Prostate gland (tissue), 2 donors: ENCODE measurements at places on chromosomes 4 and X. TPM values are rescaled to one million over a fixed set of nuclear protein-coding genes. Genes with fewer than 3 reads are reported as not detected.
A peak's percentile ranks its signal among the peaks of the same experiment; 100 is the strongest.

DNA sequence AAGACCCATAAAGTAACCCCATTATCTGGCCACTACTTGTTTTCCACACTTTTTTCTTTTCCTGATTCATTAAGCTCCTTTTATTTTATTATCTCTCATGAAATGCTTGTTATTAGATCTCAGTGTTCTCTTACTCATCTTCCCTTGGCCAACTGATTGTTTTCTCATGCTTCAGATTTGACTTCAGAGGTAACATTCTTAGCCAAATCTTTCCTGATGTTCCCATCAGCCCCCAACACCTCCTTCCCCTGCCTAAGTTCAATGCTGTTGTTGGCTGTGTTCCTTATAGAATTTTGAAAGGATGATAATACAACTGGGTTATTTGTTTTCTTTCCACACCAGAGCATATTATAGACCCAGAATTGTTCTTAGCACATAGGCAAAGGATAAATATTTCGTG, 75.6 kb downstream of the BMPR1B start:
- H3K36me3 ChIP-seq, result no peaks in the 10 kb centered on the region
- H3K27ac ChIP-seq, result peak overlapping the region; percentile 36
- DNase-seq, result no peak
- H3K4me3 ChIP-seq, result no peak overlapping the region

- H3K27ac ChIP-seq, result no peak overlapping the region
- no peak overlapping the region for H3K4me3 ChIP-seq
- no peaks in the 10 kb centered on the region for H3K27me3 ChIP-seq
- no peaks in the 10 kb centered on the region for H3K4me1 ChIP-seq
- DNase-seq, result no peak
Observed at GRCh38 chrX:32137525-32137924, 1065.7 kb upstream of the FTHL17 start.

Gene ANK2
- 26.0 TPM for total RNA-seq

Gene RAB40A
- total RNA-seq, result 24.7 TPM

GRCh38 chr4:169955521-169955920, 70.7 kb downstream of the MFAP3L start:
- no peaks in the 10 kb centered on the region for H3K4me1 ChIP-seq
- DNase-seq, result no peak
- H3K27me3 ChIP-seq, result no peaks in the 10 kb centered on the region
- no peak overlapping the region for H3K27ac ChIP-seq
- H3K4me3 ChIP-seq, result no peak overlapping the region

Gene PLS3
- total RNA-seq, result 69.3 TPM

Gene L1CAM
- 0.73 TPM for total RNA-seq

DNA sequence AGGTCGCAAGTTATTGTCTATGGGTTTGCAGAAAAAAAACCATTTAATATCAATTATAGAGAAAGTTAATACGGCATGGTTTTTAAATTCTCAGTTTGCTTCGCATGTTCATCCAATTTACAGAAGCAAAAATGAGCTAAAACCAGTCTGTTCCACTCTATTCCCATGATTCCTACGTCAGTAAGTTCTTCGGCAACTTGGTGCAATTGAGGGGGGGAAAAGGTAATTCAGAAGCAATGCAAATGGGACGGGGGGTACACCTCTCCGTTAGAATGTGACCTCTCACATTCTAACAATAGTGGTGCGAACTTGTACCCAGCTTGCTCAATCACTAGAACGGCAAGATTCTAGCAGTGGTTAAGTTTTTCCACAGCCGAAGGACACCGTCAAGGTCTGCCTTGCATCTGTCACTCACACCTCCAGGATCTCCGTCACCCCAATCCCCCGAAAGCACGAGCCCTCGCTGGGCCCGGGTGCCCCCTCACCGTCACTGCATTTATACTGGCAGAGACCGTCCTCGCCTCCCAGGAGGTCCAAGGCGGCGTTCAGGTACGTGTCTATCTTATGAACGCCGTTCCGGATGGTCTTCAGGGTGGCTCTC, 653 bp downstream of the PLA2G12A start:
- peaks cover 6% of the 10 kb centered on the region for H3K4me1 ChIP-seq
- peak overlapping the region; percentile 87 for H3K27ac ChIP-seq
- H3K27me3 ChIP-seq, result no peaks in the 10 kb centered on the region
- H3K36me3 ChIP-seq, result no peaks in the 10 kb centered on the region

GRCh38 chr4:23134331-23134730, 441.6 kb downstream of the GBA3 start:
- H3K27ac ChIP-seq, result no peak overlapping the region
- H3K4me1 ChIP-seq, result no peaks in the 10 kb centered on the region
- no peak for DNase-seq
- H3K36me3 ChIP-seq, result no peaks in the 10 kb centered on the region

DNA sequence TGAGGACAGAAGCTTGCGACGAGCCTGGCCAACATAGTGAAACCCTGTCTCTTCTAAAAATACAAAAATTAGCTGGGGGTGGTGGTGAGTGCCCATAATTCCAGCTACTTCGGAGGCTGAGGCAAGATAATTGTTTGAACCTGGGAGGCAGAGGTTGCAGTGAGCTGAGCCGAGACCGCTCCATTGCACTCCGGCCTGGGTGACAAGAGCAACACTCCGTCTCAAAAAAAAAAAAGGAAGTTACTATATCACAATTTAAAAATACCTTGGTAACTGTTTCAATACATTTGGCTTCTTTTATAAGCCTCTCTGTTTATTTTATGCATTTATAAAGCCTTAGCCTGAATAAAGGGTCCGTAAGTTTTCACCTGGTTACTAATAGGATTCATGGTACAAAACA, 46.6 kb upstream of the CHRNA9 start:
- H3K4me3 ChIP-seq, result no peak overlapping the region
- DNase-seq, result no peak
- no peak overlapping the region for H3K27ac ChIP-seq
- H3K27me3 ChIP-seq, result no peaks in the 10 kb centered on the region
- no peaks in the 10 kb centered on the region for H3K4me1 ChIP-seq
- H3K36me3 ChIP-seq, result no peaks in the 10 kb centered on the region

- no peaks in the 10 kb centered on the region for H3K4me1 ChIP-seq
- H3K36me3 ChIP-seq, result no peaks in the 10 kb centered on the region
- H3K27me3 ChIP-seq, result no peaks in the 10 kb centered on the region
Observed at GRCh38 chr4:123034023-123034422, 111.6 kb upstream of the NUDT6 start.

DNA sequence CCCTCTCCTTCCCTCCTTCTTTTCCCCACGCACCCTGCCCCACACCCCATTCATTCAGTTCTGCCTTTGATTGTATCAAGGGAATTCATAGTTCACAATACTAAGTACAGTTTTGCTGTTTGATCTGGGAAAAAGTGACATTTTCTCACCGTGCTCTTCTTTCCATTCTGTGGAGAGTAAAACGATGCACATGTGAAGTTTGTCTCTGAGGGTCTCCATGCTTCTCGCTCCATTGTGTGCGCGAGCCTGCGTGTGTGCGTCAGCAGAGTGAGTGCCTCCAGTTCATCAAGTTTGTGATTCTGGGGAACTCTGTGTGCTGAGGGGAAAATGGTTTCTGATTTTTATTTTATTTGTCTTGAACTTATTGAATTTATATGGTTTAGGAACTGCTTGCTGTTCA, 1.9 kb downstream of the STK26 start:
- no peak overlapping the region for H3K4me3 ChIP-seq
- DNase-seq, result no peak
- no peak overlapping the region for H3K27ac ChIP-seq
- no peaks in the 10 kb centered on the region for H3K4me1 ChIP-seq
- no peaks in the 10 kb centered on the region for H3K27me3 ChIP-seq

DNA sequence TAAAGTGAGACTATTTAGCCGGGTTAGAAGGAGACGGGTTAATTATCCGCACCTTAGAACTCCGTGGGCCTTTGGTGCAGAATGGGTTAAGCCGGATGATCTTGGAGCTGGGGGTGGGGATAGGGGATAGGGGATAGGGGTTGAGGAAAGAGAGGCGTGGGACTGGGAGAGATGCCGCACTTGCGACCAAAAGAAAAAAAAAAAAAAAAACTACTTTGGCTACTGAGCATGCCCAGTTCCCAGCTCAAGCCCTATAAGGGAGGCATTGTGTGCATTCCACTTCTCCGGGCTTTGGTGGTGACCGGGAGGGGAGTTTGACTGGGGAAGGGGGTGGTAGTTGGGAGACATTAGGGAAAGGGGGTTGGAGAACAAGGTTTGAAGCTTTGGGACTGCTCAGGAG, at the start of gene SLITRK4:
TSS of gene SLITRK4 (minus strand) at position 187 of the 400 bp plus-strand sequence. CDS start 4,993 bp downstream, outside the sequence.
- H3K27me3 ChIP-seq, result no peaks in the 10 kb centered on the region
- H3K27ac ChIP-seq, result no peak within 1 kb of the TSS
- peak within 1 kb of the TSS; percentile 25 for H3K4me3 ChIP-seq

GRCh38 chr4:42133006-42133405, 19.4 kb downstream of the BEND4 start:
- DNase-seq, result peak; percentile 51
- H3K36me3 ChIP-seq, result no peaks in the 10 kb centered on the region
- H3K27me3 ChIP-seq, result no peaks in the 10 kb centered on the region
- no peaks in the 10 kb centered on the region for H3K4me1 ChIP-seq
- H3K4me3 ChIP-seq, result no peak overlapping the region
- no peak overlapping the region for H3K27ac ChIP-seq

- H3K27me3 ChIP-seq, result no peaks in the 10 kb centered on the region
- H3K36me3 ChIP-seq, result no peaks in the 10 kb centered on the region
- no peak for DNase-seq
- H3K4me3 ChIP-seq, result no peak overlapping the region
- no peak overlapping the region for H3K27ac ChIP-seq
Observed at GRCh38 chr4:101142259-101142658, 205.1 kb downstream of the PPP3CA start.

- H3K4me3 ChIP-seq, result no peak overlapping the region
- H3K27ac ChIP-seq, result no peak overlapping the region
- H3K4me1 ChIP-seq, result no peaks in the 10 kb centered on the region
- DNase-seq, result no peak
Observed at GRCh38 chr4:140163029-140163810, 9.2 kb upstream of the MAML3 start.

DNA sequence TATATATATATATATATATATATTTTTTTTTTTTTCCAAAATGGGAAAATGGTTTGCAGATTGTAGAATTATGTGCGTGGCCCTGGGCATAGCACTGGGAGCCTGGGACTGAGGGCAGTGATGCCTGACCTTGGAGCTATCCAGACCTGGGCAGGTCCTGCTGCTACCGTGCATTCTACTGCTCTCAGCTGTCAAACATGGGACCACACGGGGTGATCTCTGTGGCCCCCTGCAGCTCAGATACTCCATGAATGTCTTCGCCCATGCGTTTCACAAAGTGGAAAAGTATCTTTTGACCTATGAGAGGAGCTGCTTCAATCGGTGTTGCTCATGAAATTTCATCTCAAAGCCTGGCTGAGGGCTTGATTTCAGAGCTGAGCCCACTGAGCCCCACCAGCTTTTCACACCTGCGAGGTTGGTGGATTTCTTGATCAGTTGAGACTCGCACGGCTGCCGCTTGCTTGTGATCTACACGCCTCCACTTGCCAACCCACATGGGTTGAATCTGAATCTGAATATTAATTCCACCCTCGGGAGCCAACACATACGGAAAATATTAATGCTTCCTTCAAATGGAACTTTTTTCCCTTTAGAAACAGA, 35.7 kb downstream of the ING2 start:
- H3K36me3 ChIP-seq, result no peaks in the 10 kb centered on the region
- no peak for DNase-seq
- H3K4me3 ChIP-seq, result no peak overlapping the region
- H3K27me3 ChIP-seq, result no peaks in the 10 kb centered on the region
- no peaks in the 10 kb centered on the region for H3K4me1 ChIP-seq

GRCh38 chrX:53997724-53998123, 46.5 kb downstream of the PHF8 start:
- no peak for DNase-seq
- no peak overlapping the region for H3K4me3 ChIP-seq
- H3K27ac ChIP-seq, result no peak overlapping the region
- H3K27me3 ChIP-seq, result no peaks in the 10 kb centered on the region

GRCh38 chr4:142141224-142141623, 504.8 kb downstream of the IL15 start:
- DNase-seq, result no peak
- H3K4me1 ChIP-seq, result no peaks in the 10 kb centered on the region
- no peak overlapping the region for H3K27ac ChIP-seq
- no peaks in the 10 kb centered on the region for H3K36me3 ChIP-seq
- no peaks in the 10 kb centered on the region for H3K27me3 ChIP-seq

- H3K27ac ChIP-seq, result no peak overlapping the region
- H3K4me3 ChIP-seq, result no peak overlapping the region
- no peaks in the 10 kb centered on the region for H3K27me3 ChIP-seq
Observed at GRCh38 chr4:153733751-153734448, 25.9 kb downstream of the RNF175 start.

DNA sequence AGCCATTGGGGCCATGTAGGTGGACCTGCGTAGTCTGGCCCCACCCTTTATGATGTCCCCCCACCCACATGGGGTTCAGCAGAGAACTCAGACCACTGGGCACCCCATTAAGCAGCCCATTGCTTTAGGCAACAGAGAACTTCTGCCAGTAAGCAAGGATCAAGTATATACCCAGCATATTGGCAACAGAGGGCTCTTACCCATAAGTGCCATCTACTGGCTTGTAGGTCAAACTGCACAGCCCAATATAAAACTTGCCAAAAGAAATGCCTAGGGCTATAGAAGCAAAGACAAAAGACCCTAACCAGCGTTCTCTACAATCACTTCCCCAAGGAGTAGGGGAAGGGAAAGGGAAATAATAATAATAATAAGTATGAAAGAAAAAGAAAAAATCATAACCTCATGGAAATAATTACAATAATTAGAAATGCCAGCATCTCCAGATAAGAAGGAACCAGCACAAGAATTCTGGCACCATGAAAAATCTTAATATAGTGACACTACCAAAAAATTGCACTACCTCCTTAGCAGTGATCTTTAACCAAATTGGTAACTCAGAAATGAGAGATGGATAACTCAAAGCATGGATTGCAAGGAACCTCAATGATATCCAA, 1090.7 kb downstream of the FAT4 start:
- no peak overlapping the region for H3K4me3 ChIP-seq
- H3K4me1 ChIP-seq, result no peaks in the 10 kb centered on the region
- no peak overlapping the region for H3K27ac ChIP-seq
- no peak for DNase-seq
- H3K27me3 ChIP-seq, result no peaks in the 10 kb centered on the region
- no peaks in the 10 kb centered on the region for H3K36me3 ChIP-seq

- H3K4me3 ChIP-seq, result no peak overlapping the region
- no peaks in the 10 kb centered on the region for H3K27me3 ChIP-seq
- no peaks in the 10 kb centered on the region for H3K4me1 ChIP-seq
- no peak for DNase-seq
Observed at GRCh38 chr4:152197211-152197610, 338.7 kb downstream of the FBXW7 start.

DNA sequence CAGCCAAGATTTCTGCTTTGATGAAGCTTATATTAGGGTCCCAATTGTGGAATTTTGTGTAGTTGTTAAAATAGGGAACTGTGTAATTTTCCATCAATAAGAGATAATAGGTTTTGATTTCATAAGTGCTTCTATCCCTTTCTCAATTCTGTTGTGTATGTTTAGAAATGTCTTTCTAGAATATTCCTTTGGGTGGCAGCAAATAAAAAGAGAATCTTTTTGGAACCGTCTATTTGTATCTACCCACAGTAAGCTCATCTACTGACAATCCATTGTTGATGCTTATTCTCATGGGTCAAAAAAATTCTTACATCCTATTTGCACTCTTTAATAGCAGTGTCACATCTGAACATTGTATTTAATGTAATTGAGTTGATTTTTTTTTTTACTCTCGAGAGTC, 61.7 kb downstream of the TMA16 start:
- H3K36me3 ChIP-seq, result no peaks in the 10 kb centered on the region
- H3K4me1 ChIP-seq, result no peaks in the 10 kb centered on the region
- H3K4me3 ChIP-seq, result no peak overlapping the region
